ENCODE measurements at places on chromosomes 7 and 10.

- no peak for DNase-seq
Measured at GRCh38 chr10:34348021-34348420, 467.1 kb downstream of the PARD3 start.

GRCh38 chr10:132030898-132031463 lies 34.8 kb upstream of the JAKMIP3 start:
- DNase-seq, result no peak

DNA sequence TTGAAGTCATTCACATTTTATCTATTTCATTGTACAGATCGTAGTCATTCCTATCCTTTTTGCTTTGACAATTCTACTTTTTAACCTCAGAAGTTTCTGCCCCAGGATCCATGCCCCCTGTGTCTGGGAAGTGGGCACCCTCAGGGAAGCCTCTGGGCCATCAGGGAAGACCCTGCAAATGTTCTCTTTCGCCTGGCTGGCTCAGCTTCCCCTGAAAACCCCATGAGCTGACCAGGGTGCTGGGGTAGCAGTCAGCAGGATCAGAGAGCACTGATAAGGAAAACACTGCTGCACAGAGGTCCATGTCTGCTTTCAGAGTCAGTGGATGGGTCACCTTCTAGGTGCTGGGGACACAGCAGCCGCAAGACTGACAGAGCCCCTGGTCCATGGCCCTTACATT lies 23.8 kb downstream of the CUZD1 start:
- DNase-seq, result no peak

DNA sequence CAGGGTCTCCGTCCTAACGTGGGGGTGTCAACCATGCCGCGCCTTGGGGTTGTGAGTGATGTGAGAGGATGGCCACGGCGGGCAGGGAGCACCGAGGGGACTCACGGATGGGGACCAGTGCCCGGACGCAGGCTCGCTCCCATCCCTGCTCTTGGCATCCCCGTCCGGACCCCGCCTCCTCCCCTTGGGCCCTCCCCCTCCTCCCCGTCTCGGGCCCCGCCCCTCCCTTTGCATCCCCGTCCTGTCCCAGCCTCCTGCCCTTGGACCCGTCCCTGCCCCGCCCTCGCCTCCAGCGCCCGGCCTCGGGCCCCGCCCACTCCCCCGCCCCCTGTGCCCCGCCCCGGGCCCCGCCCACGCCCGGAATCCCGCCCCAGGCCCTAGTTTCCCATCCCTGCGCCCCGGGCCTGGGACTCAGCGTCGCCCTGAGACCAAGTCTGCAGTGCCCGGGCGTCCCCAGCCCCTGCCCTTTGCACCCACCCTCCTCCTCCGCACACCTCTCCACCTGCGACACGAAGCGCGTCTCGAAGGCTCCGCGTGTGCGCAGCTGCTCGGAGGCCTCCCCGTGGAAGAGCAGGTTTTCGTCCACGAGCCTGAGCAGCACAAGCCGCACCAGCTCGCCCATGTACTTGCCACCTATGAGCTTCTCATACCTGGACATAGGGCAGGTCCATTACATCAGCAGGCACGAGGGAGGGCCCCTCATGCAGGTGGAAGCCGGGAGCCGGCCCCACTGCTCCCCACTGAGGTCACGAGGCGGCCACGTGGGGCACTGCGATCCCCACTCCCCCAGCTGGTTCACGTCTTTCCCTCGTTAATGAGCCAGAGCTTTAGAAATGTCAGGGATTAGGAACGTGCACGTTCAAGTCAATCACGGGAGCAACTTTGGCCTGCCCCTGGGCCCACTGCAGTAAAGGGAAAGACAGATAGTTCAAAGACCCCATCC lies 5.1 kb upstream of the MYL7 start:
- DNase-seq, result peak; percentile 77

- DNase-seq, result no peak
Measured at GRCh38 chr7:74452748-74453321, 871 bp upstream of the GTF2IRD1 start.

GRCh38 chr7:86768967-86769760 lies 125.5 kb downstream of the GRM3 start:
- no peak for DNase-seq

- DNase-seq, result no peak
Measured at GRCh38 chr10:26733750-26734568, 36.5 kb downstream of the PDSS1 start.

DNA sequence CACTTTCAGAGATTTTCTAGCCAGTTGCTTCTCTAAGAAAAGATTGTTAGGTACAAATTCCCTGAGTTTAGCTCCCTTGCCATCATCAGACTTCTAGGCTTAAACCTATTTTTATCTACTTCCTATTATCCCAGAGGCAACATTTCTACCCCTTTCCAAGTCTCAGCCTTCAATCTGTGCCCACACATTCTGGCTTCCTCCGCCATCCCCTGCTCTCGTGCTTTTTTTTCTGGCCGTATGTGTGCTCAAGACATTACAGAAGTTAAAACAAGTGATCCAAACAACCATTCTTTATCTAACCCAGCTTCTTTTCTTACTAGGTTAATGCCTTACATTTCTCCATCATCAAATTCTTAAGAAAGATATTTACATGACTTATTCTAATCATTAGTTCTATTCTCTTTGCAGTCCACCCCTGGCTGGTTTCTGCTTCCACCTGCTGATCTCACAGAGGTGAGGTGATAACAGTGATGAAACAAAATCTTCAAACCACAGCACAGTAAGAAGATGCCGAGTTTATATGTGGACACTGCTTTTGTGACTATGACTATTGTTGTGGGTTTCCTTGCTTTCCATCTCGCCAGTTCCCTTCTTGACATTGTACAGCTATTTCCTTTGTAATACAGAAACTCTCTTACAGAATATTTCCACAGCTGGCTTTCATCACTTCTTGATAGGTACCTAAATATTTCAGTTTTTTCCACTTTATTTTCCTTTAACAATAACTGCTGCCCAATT lies 18.3 kb upstream of the CDK6 start:
- no peak for DNase-seq

DNA sequence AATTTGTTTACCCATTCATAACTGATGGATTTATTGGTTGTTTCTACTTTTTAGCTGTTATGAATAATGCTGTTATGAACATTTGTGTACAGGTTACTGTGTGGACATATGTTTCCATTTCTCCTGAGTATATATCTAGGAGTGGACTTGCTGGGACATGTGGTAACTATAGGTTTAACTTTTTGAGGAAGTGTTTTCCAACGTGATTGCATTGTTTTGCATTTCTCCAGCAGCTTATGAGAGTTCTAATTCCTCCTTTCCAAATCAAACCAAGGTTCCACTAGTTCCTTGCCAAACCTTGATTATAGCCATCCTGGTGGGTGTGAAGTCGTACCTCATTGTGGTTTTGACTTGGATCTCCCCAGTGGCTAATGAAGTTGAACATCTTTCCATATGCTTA lies 2.6 kb upstream of the PRF1 start:
- no peak for DNase-seq
